Activated CD8-positive, alpha-beta memory T cell treated with anti-CD3 and anti-CD28 coated beads for 4 hours (primary cell): ENCODE measurements at places on chromosomes 7 and 10.

DNA sequence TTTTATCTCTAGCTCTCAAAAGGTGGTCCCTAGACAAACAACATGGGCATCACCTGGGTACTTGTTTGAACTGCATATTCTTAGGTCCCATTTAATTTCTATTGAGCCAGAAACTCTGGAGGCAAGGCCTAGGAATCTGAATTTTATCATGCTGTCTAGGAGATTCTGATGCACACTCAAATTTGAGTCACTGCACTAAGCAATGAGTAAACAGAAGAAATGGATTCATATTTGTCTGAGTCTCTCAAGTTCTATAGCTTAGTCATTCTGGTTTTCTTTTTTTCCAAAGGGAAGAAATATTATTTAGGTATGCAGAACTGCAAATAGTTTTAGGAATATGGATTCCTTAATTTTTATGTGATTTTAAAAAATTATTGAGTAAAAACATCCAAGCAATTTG is 185.5 kb downstream of the SEMA3A start:
- no peak for DNase-seq

DNA sequence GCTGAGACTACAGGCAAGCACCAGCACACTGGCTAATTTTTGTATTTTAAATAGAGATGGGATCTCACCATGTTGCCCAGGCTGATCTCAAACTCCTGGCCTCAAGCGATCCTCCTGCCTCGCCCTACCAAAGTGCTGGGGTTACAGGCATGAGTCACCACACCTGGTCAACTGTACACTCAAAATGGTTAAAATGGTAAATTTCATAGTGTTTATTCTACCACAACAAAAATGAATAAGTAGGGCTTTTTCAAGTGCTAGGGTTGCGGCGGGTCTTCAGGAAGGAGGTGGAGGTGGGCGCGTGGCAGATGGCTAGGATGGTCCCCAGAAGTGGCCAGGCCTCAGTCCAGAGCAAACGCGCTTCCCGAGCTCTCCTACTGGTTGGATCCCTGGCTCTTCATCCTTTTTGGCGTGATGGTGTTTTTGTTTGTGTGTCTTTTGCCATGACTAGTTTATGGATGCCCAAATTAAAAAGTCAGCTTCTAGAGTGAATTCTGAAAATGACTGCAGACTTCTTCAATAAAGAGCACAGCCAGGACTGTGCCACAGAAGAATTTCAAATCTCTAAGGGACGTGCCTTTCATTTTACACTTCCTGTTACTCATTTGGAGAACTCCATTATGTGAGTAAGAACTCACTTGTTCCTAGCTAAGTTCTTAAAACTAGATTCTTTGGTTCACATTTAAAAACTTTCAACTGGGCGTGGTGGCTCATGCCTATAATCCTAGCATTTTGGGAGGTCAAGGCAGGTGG is 73.9 kb downstream of the TMEM130 start:
- DNase-seq, result no peak

GRCh38 chr10:25852364-25852941 is 81.6 kb upstream of the MYO3A start:
- DNase-seq, result no peak

DNA sequence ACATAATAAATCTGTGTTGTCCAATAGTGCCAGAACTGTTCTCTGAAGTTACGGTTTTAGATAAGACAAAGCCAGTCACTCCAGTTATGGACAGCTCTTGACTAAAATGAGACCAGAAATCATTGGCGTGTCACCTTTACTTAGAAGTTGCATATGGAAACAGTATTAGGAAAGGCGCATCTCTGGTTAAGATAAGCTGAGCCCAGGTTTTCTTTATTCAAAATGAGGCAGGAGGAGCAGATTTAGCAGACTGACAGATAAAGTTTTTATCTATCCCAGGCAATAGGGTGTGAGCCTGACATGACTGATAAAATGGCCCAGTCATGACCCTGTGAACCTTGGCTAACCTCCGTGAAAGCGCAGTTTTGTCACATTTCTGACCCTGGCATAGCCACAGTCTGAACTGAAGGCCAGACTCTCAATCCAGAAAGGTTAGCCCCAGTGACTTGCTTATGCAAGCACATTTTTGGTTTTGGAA is 4.2 kb downstream of the CYP26A1 start:
- DNase-seq, result no peak

GRCh38 chr7:132996581-132997242 is 85.2 kb downstream of the CHCHD3 start:
- DNase-seq, result no peak

GRCh38 chr10:7792541-7792940 is 4.6 kb downstream of the ATP5F1C start:
- DNase-seq, result no peak

- DNase-seq, result no peak
Measured at GRCh38 chr10:17453373-17454091, 863 bp downstream of the ST8SIA6 start.

DNA sequence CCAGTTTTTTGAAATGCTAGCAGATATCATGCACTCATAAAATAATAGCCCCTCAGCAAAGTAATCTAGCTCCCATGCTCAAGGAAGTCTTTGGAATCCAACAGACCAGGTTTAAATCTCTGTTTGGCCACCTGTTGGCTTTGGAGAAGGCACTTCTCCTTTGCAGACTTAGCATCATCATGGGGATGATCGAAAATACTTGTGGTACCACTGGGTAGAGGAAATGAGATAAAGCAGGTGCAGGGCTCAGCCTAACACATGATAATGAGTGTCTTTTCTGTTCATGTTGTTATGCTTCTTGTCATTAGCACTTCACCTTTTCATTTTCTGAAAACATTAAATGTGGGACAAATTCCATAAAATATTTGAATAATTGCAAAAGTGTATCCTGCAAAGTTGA is 67.4 kb downstream of the LRRC18 start:
- DNase-seq, result no peak

DNA sequence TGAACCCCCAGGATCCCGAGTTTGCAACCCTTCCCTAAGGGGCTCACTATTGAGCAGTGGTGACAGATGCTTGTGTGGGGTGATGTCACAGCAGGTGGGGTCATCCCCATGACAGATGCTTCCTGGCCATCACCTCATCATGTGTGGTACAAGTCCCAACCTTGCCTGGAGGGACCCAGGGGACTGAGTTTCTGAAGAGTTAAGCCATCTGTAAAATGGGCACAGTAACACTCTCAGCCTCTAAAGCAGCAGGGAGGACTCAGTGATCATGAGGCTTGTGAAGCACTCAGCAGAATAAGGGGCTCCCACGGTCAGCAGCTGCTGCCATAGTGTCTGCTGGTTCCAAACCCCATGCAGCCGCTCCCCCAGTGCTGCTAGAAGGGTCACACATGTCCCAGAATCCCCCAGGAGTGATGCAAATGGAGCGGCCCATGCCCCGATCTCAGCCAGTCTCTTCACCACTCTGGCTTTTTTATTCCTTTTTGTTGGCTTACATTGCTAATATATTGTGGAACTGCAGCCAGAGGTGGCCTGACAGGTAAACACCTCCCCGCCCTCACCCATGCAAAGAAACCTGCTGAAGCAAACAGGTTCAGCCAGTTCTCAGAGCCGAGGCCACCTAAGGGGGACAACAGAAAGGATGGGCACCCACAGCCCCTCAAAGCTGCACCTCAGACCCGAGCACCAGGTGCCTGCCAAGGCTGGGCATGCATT is 102.1 kb upstream of the PDGFA start:
- DNase-seq, result no peak

GRCh38 chr7:149819141-149819960 is 18.8 kb upstream of the ZNF862 start:
- no peak for DNase-seq

GRCh38 chr10:7070950-7071349 is 339.9 kb downstream of the SFMBT2 start:
- no peak for DNase-seq

DNA sequence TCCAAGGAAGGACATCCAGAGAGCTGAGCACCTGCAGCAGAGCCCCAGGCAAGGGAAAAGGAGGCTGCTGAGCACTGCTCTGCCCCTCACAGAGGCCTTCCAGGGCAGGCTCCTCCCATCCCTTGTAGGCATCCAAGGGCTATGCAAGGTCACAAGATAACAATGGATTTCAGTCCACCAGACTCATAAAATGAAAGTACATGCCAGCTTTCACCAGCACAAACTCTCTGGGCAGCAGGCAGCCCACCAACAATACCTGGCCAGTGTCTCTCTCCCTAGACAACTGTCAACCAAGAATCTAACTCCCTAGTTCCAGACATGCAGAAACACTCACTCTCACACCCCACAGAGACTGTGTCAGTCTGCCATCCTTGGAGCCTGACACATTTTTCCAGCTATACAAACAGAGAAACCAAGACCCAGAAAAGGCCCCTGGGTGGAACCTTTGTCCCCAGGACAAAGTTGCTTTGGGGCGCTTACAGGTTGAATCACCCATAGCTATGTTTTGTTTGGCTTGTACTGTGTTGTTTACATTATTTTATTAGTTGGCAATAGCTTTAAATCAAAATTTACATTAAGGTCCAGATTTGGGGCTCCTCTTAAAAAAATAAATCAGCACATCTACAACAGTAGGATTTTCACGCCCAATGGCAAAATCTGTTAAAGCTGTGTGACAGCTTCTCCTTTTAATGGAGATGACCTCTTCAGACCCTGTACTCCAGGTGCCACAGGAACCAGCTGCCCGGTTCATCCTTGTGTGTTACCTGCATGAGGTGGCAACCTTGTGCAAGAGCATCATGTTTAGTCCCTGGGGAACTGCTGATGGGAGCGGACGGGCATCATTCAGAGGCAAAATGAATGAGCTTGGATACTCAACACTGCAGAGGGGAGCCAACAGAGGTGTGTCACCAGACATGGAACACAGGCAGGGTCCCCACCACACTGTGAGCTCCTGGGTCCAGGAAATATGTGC is 5.2 kb downstream of the GRID1 start:
- no peak for DNase-seq
